Activated T-cell treated with anti-CD3 and anti-CD28 coated beads for 4 hours (primary cell): ENCODE measurements at places on chromosomes 2 and 18.

DNA sequence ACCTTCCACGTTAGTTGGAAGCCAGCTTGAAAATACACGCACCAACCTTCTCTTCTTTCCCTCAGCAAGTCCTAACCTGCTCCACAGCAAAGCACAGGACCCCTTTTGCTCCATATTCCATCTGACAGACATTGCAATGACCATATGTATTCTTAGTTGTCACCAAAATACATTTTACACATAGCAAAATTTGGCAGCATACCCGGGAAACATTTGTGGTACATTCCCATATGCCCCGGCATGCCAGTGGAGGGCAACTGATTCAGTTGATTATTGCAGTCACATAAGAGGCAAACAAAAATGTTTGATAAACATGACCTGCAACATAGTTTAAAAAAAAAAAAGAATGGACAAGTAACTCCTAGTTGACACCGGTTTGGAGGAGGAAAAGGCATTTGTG lies 202.1 kb upstream of the UBE2E3 start:
- no peak for DNase-seq

DNA sequence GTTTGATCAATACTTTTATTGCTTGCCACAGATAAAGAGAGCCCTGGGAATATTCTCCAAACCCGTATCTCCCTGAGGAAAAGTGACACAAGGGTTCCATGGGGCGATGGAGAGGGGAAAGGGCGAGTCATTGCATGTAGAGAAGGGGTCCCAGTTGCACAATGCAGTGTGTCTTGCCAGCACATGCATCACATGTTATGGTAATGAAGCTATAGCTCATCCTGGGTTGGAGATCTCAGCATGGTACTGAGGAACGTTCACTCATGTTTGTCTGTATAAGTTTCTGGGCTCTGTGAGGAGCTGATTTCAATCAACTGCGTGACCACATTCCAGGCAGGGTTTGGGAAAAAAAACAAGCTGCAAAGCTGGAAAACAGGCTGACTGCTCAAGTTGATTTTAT lies 220.7 kb upstream of the MC4R start:
- no peak for DNase-seq

DNA sequence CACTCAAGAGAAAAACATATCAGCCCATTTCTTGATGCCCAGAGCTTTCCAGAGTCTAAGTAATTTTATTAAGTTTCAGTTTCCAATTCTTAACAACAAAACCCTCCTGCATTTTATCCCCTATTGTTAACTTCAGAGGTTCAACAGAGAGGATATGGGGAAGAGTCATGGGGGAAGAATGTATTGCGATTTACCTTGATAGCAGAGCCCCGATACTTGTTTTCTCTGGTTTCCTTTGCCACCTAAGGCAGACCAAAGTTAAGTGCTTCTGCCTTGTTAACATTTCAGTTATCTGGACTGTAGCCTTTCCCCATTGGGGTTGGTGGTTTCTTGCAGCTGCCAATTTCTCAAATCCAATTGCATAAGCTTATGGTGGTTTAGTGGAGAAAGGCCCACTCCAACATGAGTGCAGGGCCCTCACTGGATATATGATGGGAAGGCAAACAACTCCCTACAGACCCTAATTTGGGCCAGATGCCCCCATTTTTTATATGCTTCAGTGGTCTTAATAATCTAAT lies 82.0 kb upstream of the ITGB6 start:
- no peak for DNase-seq

DNA sequence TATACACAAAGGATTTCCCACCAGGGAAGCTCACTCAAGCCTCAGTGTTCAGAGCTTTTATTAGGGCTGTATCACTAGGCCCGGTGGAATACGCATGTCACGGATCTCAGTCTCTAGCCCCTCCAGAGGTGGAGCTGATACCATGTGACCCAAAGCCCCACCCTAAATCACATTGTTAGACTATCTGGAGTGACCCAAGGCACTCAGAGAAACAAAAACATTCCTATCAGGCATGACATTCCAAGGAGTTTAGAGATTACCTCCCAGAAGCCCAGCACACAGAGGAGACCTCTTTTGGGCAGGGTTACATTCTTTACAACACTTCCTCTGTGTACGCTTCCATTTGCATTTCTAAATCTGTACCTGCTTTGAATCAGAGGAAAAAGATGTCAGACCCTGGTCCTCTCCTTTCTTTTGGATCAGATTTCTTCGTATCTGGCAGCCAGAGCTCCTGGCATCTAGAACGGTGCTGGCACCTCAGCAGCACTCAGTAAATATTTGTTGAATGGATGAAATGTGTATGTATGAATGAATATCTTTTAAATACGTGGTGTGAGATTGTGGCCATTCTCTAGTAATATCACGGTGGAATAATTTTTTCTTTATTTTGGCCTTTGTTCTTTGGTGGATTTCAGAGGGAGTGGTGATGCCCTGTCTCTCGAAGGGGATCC lies 37.7 kb upstream of the SMAD2 start:
- no peak for DNase-seq

- DNase-seq = peak; percentile 19
Measured at GRCh38 chr2:237968048-237968862, 1.4 kb downstream of the UBE2F start.

DNA sequence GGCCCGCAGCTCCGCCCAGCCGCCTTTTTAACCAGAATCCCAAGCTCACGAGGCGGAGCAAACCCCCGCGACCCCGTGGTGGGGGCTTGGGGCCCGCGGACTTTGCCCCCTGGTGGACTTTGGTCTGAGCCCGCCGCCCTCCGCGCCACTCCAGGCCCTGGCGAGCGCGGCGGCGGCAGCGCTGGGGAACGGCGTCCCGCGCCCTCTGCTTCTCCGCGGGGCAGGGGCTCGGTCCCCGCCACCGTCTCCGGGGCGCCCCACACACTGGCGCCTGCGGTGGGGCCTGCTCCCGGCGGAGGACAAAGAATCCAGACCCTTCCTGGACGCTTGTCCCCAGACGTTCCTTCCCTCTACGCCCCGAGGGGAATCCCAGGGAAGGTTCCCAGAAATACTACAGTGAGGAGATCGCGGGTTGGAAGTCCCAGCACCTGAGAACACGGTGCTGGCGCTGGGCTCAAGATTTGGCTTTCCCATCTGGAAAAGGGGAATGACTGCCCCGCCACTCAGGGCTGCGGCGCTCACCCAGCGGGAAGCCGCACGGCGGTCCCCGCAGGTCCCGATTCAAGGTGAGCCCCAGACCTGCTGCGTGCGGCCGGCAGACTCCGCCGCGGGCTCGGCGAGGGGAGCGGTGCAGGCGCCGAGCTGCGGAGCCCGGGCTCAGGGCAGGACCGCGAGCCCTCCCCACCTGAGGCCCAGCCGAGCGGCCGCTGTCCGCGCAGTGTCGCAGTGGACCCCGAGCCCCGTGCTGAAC lies at the start of gene HAAO:
Gene HAAO (minus strand): TSS at position 1 of the 751 bp plus-strand sequence. CDS start 47 bp downstream, outside the sequence.
- no peak for DNase-seq

GRCh38 chr2:128753800-128754199 lies 435.1 kb upstream of the HS6ST1 start:
- no peak for DNase-seq

GRCh38 chr2:159683817-159684216 lies 28.5 kb upstream of the MARCHF7 start:
- no peak for DNase-seq

- DNase-seq = no peak
Measured at GRCh38 chr2:191412353-191412752, 167.1 kb downstream of the MYO1B start.

DNA sequence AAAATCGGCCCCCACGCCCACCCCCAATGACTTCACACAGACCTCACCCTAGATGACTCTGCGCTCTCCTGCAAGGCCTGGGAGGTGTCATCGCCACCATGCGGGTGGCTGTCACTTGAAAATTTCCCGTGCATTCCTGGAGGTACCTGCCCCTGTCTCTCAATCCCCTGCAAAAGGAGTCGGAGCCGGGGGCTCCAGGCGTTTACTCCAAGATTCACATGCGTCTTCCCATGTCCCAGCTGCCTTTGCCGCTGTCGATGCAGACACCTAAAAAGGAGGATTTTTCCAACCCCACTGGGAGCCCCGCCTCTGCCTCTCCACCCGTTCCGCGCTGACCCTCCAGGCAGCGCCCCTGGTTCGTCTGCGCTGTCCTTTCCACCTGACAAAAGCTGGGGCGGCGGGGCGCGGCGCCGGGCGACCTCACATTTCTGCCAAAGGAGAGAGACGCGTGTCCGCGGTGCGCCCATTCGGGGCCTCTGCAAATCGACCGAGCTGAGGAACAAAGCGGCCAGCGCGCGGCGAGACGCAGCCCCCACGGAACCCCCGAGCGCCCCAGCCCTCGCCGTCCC lies 667 bp downstream of the REEP1 start:
- DNase-seq = no peak

DNA sequence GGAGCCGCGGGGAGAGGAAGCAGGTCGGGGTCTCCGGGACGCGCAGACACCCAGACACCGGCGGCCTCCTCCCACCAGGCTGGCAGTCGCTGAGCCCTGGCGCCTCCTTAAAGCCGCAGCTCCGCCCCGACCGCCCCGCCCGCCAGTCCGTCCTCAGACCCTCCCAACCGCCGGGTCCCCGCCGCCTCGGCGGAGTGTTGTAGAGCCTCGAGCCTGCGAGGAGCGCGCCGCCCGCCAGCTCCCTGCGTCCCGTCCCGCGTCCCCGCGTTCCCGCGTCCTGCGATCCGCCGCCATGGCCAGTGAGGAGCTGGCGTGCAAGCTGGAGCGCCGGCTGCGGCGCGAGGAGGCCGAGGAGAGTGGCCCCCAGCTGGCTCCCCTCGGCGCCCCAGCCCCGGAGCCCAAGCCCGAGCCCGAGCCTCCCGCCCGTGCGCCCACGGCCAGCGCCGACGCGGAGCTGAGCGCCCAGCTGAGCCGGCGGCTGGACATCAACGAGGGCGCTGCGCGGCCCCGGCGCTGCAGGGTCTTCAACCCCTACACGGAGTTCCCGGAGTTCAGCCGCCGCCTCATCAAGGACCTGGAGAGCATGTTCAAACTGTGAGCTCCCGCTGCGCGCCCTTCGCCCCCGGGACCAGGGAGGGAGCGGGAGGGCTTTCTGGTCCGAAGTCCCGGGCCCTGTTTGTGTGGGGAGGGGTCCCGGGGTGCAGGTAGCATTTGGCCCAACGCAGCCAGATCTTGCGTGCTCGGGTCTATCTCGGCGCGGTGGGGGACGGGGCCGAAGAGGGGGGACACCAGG lies at the start of gene EFHD1:
Gene EFHD1 (plus strand): TSS at position 192 of the 793 bp plus-strand sequence. CDS start 101 bp downstream, at position 293.
- DNase-seq = peak; percentile 25

- no peak for DNase-seq
Measured at GRCh38 chr2:8567469-8568260, 114.2 kb upstream of the ID2 start.

GRCh38 chr2:234178330-234179030 lies 128.0 kb downstream of the SPP2 start:
- DNase-seq = no peak

DNA sequence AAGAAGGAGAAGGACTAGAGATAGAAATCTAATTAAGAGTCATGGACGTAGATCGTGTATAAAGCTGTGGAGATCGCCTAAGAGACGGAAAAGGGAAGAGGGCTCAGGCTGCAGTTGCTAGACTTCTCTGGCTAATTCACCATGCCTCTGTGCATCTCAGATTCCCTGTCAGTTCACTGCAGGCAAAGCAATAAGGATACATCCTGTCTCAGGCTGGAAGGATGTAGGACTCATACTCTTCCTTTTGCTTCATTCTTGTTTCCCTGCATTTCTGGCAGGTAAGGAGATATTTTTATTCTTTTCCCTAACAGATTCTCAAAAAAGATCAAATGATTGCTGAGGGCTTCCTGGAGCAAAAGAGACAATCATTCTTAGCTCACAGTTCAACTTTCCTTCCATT lies 112.5 kb downstream of the AP1S3 start:
- DNase-seq = no peak

DNA sequence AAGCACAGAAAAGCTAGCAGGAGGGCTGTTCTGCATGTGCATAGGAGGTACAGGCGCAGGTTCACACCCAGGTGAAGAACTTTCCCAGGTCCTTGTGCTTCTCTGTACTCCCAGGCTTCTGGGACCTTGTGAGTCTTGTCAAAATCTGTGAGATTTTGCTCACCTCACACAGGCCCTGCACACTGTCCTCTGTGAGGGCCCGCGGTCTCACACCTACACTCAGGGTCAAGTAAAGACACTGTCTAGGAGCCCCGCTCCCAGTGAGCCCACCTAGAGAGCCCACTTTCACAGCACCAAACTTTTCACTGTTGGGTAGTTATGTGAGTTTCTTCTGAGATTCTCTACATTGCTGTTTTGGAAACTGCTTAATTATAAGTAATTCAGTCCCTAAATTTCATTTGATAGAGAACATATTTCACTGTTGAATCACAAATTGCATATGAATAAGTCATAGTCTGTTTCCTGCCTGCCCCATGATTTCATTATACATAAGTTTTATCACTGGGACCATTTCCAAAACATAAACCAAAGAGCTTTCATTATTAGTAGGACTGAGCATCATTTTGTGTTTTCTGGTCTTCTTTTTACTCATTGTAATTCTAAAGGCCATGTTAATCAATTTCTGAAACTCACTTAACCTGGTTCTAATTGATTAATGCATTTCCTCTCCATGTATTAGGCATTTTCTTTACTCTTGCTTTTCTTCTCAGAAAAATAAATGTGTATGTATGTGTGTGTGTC lies 234.2 kb upstream of the SPOPL start:
- no peak for DNase-seq

GRCh38 chr2:32632089-32632488 lies 4.2 kb downstream of the TTC27 start:
- DNase-seq = no peak

GRCh38 chr18:62282188-62282629 lies 42.9 kb upstream of the TNFRSF11A start:
- DNase-seq = no peak

GRCh38 chr2:229343661-229344060 lies 72.6 kb upstream of the PID1 start:
- no peak for DNase-seq

GRCh38 chr2:231355508-231356465 lies 39.7 kb upstream of the B3GNT7 start:
- DNase-seq = no peak

DNA sequence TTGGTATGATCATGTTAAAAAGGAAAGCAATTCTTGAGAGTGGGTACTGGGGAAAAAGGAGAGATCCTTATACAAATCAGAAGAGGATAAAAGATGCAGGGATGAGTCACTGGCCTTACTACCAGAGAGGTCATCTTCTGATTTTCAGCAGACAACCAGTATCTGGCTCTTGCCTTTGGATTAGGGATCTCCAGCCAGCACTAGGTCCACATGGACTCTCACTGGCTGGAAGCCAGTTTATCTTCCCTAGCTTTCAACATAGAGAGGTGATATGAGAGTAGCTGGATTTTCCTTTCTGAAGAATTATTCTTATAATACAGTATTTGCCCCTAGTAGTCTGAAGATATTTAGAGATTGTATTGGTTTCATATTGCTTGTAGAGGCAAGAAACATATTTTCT lies 30.2 kb downstream of the CERKL start:
- DNase-seq = no peak

- DNase-seq = no peak
Measured at GRCh38 chr2:19356545-19357401, 1.6 kb downstream of the OSR1 start.

DNA sequence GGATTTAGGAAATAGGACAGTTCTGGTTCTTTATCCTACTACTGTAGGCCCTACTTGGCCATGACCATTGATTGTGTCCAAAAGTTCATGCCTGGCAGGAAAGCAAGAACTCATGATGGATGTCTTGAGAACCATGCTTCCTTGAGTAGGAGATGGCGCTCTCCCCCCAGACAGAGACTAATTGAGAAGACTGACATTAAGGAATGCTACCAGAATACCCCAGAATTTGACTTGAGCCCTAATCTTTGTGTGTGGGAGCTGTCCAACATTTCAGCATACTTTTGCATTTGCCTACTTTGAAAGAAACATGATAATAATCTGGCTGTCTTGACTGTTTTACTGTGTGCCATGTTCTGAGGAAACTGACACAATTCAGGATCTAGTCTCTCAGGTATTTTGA lies 23.3 kb downstream of the MAPRE3 start:
- DNase-seq = no peak

- no peak for DNase-seq
Measured at GRCh38 chr18:574149-574860, 5.9 kb upstream of the CETN1 start.
